CD4-positive, alpha-beta T cell treated with Interleukin-15 for 4 hours (primary cell): ENCODE measurements at places on chromosomes 4 and X.
A peak's percentile ranks its signal among the peaks of the same experiment; 100 is the strongest.

GRCh38 chr4:37535872-37536271, 150.3 kb downstream of the RELL1 start:
- no peak for DNase-seq

DNA sequence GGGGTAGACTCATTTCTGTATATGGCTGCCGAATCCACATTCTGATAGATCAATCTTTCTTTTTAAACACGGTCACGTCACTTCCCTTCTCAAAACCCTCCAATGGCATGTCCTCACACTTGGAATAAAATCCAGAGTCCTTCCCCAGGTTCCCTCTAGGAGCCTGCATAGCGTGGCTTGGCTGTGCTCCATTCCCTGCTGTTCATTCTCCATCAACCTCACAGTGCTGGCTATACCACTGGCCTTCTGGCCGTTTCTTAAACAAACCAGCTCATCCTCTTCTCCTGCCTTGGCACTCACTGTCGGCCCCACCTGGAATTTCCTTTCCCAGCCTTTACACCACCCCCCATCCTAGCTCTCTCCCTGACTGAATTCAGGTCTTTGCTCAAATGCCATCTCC, 77.1 kb downstream of the RBM47 start:
- DNase-seq, result no peak

DNA sequence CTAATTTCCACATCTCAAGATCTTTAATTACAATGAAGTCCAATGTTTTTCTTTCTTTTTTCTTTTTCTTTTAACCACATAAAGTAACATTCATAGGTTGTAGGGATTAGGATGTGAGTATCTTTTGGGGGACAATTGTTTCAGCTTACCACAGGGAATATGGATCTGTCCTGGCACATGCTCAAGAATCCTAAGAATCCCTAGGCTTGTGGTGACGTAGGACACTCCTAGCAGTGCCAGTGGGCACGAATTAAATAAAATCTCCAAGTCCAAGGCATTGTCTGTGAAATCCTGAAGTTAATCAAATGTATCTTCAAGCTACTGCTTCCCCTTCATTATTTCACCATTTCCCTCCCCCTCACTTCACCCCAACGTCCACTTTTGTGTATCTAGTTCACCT, 2.6 kb upstream of the LAS1L start:
- no peak for DNase-seq

DNA sequence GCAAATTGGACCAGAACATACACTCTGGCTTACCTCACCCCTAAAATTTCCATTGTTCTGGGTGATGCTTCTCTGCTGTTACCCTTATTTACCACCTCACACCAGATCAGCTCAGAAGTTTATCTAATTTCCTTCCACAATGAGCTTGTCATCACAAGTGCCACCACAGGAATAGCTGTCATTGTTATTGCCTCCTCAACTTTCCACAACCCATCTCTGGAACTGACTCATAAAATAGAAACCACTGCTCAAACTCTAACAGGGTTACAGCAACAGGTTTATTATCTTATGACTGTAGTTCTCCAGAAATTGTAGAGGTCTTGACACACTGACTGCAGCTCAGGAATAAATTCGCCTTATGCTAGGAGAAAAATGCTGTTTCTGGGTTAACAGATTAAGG, 52.7 kb downstream of the ZNF718 start:
- no peak for DNase-seq

- DNase-seq, result no peak
Measured at GRCh38 chrX:131791608-131792355, 231.3 kb upstream of the STK26 start.

DNA sequence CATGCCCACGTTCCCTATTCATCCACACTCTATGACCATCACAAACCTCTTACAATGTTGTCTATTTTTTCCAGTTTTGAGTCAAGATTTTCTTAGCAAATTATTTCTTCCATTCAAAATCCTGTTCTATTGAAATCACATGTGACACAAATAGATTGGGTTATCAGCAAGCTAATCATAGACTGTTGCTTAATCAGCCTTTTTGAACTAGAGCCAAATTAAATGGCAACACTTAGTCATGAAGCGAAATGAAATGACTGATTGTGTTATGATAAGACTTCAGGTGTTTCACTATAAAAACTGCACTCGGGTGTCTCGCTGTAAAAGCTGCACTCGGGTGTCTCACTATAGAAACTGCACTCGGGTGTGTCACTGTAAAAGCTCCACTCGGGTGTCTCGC, 890.0 kb upstream of the FRG1 start:
- DNase-seq, result no peak

- no peak for DNase-seq
Measured at GRCh38 chr4:148800940-148801339, 358.7 kb upstream of the NR3C2 start.

- no peak for DNase-seq
Measured at GRCh38 chr4:37463033-37463856, 218.7 kb downstream of the NWD2 start.

- DNase-seq, result no peak
Measured at GRCh38 chr4:122086338-122087065, 65.6 kb upstream of the BLTP1 start.

- no peak for DNase-seq
Measured at GRCh38 chr4:171031338-171031737, 781.9 kb upstream of the GALNTL6 start.

DNA sequence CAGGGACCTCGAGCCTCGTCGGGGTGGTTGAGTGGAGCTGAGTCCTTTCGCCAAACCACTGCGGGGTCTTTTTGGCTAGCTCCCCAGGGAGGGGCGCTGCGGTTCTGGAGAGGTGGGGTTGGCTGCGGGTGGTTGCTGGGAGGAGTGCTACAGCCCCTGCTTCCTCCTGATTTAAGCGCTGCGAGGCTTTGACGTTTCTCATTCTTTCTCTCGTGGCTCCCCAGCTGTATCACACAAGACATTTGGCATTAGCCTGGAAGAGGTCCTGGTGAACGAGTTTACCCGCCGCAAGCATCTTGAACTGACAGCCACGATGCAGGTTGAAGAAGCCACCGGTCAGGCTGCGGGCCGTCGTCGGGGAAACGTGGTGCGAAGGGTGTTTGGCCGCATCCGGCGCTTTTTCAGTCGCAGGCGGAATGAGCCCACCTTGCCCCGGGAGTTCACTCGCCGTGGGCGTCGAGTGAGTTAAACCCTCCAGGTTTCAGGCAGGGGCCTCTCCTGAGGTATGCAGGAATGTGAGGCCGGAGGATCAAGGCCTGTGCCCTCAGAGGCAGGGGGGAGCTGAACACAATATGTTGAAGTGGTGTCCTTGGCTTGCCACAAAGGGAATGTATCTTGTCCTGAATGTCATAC, 25.5 kb downstream of the ARHGAP36 start:
- DNase-seq, result no peak

GRCh38 chr4:102557636-102558035, 56.5 kb downstream of the NFKB1 start:
- no peak for DNase-seq

DNA sequence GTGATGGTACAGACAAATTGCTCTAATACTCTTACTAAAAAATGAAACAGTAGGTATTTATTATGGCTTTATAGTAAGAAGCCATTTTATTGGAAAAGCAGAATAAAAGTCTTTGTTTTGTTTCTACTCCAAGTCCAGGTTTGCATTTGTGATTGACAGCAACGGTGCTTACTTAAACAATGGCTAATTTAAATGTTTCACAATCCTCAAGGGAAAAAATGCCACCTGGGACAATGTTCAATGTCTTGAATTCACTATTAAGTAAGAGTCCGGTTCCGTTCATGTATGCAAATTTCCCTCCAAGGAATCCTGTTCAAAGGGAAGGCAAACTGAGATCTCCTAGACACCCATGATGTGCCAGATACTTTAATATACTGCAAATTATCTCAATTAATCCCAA, 123.6 kb downstream of the RBM47 start:
- no peak for DNase-seq

DNA sequence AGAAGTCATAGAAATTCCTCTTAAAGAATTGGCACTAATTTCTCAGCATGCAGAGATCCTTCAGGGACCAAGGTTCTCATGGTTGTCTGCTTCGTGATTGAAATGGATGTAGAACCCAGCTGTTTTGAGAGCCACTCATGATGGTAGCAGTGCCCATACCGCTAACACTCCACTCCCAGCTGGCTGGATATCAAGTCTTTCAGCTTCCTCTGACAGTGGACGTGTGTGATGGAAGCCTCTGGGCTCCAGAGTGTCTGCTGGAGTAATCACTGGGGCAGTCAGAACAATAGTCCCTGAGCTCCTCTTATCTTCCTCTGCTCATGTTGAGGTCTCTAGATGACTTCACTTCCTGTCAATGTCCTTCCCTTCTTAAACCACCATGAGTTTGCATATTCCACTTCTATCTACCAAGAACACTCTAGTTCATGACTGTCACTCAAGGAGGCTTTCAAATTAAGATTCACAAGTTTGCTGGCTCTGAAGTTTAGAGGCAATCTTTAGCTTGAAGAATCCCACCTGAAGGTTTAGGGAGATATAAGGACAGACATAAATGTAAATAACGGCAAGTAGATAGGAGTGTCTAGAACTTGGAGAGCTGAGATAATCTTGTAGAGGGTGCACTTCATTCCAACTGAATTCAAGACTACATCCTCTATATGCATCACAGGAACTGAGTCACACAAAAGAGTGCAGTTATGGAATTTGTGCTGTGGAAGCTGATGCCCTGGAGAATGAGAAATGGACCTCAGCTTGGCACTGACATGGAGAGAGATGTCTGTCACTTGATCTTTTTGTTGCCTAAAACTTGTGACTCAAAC, 64.5 kb upstream of the WDR1 start:
- DNase-seq, result peak; percentile 4

DNA sequence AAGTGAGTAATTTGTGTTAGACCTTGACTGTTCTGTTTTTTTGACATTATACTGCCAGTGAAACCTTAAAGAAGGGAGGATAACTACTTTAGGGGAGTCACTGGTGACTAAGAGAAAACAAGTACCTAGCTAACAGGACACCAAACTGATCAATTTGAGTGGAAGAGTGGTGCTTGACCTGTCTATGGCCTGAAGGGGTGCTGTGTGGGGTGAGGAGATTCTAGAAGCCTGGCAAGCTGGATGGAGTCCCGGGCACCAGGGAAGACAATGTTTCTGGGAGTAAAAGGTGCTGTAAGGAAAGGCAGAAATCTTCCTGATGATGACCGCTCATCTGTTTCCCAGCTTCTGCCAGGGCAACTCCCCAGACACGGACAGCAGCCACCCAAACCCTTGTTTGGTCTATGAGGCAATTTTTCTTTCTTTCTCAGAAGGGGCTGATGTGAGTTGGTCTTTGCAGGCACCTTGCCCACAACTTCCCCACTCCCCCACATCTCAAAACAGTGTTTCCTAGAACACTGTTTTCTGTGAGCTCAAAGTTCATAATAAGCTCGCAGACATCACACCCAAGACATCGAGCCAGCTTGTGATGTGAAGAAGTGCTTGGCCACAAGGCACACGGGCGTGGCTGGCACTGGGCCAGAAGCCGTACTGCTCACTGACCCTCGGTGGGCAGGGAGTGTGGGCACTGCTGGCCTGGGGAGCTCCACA, 4.6 kb downstream of the TXK start:
- peak; percentile 77 for DNase-seq

- DNase-seq, result no peak
Measured at GRCh38 chrX:45735571-45735970, 534.9 kb upstream of the DIPK2B start.

GRCh38 chr4:21795091-21795490, 153.5 kb downstream of the KCNIP4 start:
- DNase-seq, result no peak

DNA sequence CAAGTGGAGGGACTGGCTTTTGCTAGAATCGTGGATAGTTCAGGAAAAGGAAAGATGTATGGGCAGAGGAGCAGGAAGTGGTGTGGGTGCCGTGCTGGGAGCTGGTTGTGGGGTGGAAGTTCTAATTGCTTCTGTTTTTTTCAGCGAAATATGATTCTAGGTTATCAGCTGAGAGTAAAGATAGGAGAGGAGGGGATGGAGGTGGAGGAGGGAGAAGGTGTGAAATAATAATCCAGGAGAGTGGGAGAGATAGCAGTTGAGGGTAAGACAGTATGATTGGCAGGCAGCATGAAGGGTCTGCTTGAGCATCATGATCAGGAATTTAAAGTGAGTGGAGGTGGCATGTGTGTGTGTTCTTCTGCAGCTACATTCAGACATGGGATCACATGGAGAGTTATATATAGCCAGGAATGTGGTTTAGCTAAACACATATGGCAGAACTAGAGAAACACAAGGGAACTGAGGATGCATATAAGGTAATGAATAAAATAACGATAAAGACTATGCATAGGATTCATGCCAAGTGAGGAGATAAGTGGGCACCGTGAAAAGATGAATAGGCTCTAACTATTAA, 133.7 kb downstream of the ANK2 start:
- no peak for DNase-seq

DNA sequence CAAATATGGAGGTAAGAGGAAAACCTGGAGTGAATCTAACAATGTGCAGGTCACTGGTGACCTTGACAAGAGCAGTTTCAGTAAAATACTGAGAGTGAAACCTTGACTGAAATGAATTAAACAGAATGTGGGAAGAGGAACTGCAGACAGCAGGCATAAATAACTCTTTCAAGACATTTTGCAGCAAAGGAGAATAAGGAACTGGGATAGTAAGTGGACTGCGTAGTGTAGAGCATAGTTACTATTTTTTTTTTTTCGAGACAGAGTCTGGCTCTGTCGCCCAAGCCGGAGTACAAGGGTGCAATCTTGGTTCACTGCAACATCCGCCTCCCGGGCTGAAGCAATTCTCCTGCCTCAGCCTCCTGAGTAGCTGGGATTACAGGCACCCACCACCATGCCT, 24.0 kb downstream of the RBMX start:
- DNase-seq, result no peak

DNA sequence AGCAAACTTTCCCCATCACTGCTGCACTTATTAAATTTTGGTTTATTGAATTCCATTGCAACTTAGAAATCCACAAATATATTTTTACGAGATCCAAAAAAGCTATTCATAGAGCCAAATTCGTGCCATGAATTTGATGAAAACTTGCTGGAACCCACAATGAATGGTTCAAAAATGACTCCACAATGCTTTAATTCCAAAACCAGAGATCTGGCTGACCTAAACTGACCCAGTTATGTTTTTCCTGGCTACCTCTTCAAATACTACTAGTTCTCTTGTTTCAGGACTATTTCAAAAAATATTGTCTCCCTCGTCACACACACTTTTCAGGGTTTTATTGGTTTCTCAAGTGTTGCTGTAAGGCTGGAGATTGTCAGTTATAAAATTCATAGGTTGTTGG, 474.8 kb downstream of the PDGFC start:
- DNase-seq, result no peak
